ENCODE measurements at places on chromosomes 1 and 21. TPM values are rescaled to one million over a fixed set of nuclear protein-coding genes. Genes with fewer than 3 reads are reported as not detected.

UTS2 gene
- not detected for polyA plus RNA-seq

ANKRD45 gene
- polyA plus RNA-seq, result 0.32 TPM

COL16A1 gene
- 166 TPM for polyA plus RNA-seq

STUM gene
- 18.8 TPM for polyA plus RNA-seq

APCS gene
- 1.1 TPM for polyA plus RNA-seq

METTL13 gene
- 22.1 TPM for polyA plus RNA-seq

UBASH3A gene
- polyA plus RNA-seq, result 0.27 TPM
